ENCODE measurements at places on chromosomes 13 and 19. TPM values are rescaled to one million over a fixed set of nuclear protein-coding genes. Genes with fewer than 3 reads are reported as not detected.

The GATAD2A gene
- 116 TPM for total RNA-seq

The ZNF699 gene
- total RNA-seq: 10.3 TPM

The FFAR3 gene
- total RNA-seq: not detected

The TEX101 gene
- total RNA-seq: not detected

The KCTD4 gene
- not detected for total RNA-seq

- DNase-seq: no peak
Observed at GRCh38 chr13:98783856-98784478, 31.5 kb upstream of the SLC15A1 start.

DNA sequence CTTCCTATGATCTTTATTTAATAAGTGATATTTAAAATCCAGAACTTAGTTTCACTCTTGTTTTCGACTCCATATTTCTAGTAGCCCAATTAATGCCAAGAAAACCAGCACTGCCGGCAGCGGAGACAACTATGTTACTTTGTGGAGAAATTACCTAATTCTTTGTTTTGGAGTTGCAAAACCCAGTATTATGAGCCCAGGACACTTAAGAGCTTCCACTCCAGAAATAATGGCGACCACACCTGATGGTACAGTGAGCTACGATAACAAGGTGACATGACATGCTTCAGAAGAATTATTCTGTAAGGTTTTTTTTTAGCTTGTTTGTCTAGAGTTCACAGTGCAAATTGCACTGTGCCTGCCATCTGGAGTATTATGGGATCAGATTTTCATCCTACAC, 136.4 kb downstream of the ZAR1L start:
- no peak for DNase-seq

DNA sequence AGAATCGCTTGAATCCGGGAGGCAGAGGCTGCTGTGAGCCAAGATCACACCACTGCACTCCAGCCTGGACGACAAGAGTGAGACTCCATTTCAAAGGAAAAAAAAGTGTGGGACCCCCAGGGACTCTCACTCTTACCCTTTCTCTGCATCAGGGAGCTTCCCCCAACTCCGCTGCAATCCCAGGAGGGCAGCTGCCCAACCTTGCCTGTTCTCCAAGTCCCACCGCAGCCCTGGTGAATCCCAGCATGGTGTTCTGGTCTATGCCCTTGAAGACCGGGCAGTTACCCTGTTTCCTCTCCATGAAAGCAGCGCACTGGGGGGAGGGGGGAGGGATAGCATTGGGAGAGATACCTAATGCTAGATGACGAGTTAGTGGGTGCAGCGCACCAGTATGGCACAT, 35.7 kb upstream of the DPRX start:
- no peak for DNase-seq

- DNase-seq: peak; percentile 50
Observed at GRCh38 chr19:17873786-17874757, 2.3 kb downstream of the SLC5A5 start.
